Heart left ventricle (tissue), 16 donors: ENCODE measurements at places on chromosomes 13 and 19.

DNA sequence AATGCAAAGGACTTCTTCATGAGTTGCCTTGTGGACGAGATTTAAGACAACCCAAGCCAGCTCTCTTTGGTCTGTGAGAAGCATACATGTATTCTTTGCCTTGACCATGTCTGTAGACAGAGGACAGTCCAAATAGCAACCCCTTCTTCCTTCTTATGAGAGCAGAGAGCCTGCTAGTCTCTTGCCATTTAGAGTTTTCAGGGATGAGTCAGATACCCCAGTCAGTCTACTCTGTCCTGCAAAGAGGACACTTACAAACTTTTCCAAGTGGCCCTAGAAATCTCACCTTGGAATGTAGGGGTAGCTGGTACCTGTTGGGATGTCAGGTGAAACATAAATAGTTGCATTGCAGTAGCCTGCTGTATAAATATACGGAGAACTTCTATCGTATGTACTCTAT lies 36.7 kb downstream of the DNAJC3 start:
- no peak overlapping the region for H3K27ac ChIP-seq
- DNase-seq: no peak
- no peaks in the 10 kb centered on the region for H3K36me3 ChIP-seq
- H3K4me3 ChIP-seq: no peak overlapping the region
- no peaks in the 10 kb centered on the region for H3K27me3 ChIP-seq
- H3K4me1 ChIP-seq: peaks cover 10% of the 10 kb centered on the region

DNA sequence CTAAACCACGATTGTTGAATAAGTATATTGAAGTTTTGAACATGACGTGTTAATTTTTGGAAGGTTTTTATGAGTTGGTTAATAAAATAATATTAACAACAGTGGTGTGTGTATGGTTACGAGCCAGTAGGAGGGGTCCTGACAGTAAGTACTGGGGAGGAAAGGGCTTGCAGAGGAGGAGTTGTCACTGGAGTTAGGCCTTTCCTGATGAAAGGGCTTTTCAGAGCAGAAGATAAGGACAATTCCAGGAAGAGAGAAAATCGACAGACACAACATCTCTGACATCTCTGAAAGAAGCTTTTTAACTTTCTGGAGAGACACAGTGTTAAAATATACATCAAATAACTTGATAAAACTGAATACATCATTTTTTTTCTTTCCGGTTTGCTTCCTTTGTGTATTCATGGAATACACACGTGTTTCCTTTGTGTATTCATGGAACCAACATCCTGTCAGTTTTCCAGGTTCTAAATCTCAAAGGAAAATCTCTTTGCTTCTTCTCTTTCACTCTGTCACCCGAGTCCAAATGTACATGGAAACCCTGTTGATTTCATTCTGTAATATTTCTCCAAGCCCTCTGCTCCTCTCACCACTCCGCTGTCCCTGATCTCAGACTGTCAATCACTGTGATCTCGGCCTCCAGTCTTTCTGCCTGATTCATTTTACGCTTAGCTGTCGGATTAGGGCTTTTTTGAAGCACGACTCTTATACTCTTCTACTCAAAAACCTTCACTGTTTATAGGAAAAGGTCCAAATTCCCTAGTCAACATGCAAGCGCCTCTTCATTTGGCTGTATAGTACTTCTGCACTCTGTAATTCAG lies 374.4 kb downstream of the DLEU7 start:
- no peaks in the 10 kb centered on the region for H3K36me3 ChIP-seq
- H3K4me3 ChIP-seq: no peak overlapping the region
- no peaks in the 10 kb centered on the region for H3K4me1 ChIP-seq
- no peak for DNase-seq
- H3K27ac ChIP-seq: no peak overlapping the region
- no peaks in the 10 kb centered on the region for H3K27me3 ChIP-seq

DNA sequence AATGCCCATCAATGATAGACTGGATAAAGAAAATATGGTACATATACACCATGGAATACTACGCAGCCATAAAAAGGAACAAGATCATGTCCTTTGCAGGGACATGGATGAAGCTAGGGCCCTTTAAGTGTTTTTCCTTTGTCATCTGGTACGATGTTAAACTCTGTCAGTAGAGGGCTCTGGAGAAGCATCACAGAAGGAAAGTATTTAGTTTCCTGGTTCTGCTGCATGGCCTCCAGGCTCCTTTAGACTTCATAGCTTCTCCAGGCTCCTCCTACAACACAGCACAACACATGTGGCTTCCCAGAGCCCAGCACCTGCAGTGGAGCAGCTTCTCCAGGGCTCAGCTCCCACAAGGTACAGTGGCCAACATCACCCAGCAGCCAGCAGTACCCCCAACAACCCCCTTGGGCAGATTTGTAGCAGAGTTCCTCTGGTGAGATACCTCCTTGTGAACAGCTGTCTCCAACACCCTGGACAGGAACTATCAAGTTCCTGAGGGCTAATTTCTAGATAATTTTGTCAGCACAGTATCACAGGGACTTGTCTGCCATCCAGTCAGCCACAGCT lies 63.4 kb downstream of the KCTD12 start:
- no peak overlapping the region for H3K4me3 ChIP-seq
- no peak for DNase-seq
- H3K27me3 ChIP-seq: no peaks in the 10 kb centered on the region
- H3K36me3 ChIP-seq: no peaks in the 10 kb centered on the region

DNA sequence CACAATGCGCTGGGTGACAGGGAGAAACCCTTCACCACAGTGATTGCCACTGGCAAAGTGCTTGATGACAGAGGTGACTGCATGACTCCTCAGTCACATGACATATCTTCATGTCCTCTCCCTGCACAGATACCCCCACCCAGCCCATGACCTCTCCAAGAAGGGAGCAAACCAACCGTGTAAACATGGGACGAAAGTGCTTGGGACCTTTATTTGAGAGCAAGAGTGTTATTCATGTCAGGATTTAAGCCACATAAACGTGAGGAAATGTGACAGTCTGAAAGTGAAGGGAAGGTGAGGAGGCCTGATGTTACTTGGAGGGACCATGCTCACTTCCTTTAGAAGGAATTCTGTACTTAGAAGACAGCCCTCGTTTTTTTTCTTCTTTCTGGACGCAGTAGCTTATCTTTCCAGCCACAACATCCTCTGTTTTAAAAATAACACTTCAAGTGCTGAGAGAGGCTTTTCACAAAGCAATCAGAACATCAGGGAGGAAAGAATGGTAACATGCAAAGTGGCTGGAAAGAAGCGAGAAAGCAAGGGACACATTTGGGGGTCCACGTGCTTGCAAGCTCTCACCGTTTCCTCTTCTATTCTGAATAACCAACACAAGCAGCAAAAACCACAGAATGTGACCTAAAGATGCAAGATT lies 35.6 kb downstream of the EPS15L1 start:
- peaks cover 14% of the 10 kb centered on the region for H3K4me1 ChIP-seq
- peak overlapping the region; percentile 85 for H3K27ac ChIP-seq
- DNase-seq: no peak
- H3K36me3 ChIP-seq: peaks cover 9% of the 10 kb centered on the region
- H3K27me3 ChIP-seq: no peaks in the 10 kb centered on the region
